ENCODE measurements at places on chromosomes 16 and 17.

DNA sequence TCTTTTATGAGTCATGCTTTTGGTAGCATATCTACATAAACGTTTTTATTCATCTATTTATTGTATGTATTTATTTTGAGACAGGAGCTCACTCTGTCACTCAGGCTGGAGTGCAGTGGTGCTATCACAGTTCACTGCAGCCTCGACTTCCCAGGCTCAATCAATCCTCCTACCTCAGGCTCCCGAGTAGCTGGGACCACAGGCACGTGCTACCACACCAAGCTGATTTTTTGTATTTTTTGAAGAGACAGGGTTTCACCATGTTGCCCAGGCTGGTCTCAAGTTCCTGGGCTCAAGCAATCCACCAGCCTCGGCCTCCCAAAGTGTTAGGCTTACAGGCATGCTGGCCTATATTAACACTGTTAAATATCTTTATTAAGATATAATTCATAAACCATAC is 20.4 kb upstream of the IL4R start:
- DNase-seq, result no peak

DNA sequence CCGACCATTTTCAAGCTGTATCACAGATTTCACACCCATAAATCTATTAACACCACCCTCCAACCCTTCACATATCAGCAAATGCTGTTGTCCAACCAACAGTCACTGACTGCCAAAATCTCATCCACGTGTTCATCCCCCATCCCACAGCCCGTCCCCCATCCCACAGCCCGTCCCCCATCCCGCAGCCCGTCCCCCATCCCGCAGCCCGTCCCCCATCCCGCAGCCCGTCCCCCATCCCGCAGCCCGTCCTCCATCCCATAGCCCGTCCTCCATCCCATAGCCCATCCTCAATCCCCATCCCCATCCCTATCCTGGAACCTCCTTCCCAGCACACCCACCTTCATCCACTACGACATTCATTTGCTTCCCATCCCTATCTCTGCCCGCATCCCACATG is 14.1 kb downstream of the DLG4 start:
- no peak for DNase-seq

GRCh38 chr16:2035431-2036199 is 8.9 kb downstream of the NHERF2 start:
- no peak for DNase-seq

- no peak for DNase-seq
These were observed 4.8 kb downstream of the BAIAP3 start for GRCh38 chr16:1338119-1338730.

GRCh38 chr17:72120642-72121163 is at the start of gene SOX9:
SOX9 (plus strand) TSS chr17:72121020; CDS start chr17:72121392, 372 bp downstream.
- DNase-seq, result no peak

- no peak for DNase-seq
These were observed 60.4 kb upstream of the AKTIP start for GRCh38 chr16:53563426-53563825.

GRCh38 chr16:12518241-12519175 is 285.2 kb downstream of the CPPED1 start:
- DNase-seq, result no peak

DNA sequence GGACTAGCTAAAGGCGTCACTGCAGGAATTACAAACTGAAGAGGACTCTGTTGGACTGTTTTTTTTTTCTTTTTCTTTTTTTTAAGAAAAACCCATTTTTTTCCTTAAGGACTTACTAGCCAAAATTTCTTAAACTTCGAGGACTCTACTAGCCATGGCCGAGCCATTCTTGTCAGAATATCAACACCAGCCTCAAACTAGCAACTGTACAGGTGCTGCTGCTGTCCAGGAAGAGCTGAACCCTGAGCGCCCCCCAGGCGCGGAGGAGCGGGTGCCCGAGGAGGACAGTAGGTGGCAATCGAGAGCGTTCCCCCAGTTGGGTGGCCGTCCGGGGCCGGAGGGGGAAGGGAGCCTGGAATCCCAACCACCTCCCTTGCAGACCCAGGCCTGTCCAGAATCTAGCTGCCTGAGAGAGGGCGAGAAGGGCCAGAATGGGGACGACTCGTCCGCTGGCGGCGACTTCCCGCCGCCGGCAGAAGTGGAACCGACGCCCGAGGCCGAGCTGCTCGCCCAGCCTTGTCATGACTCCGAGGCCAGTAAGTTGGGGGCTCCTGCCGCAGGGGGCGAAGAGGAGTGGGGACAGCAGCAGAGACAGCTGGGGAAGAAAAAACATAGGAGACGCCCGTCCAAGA is 878 bp downstream of the HEXIM1 start:
- DNase-seq, result no peak

DNA sequence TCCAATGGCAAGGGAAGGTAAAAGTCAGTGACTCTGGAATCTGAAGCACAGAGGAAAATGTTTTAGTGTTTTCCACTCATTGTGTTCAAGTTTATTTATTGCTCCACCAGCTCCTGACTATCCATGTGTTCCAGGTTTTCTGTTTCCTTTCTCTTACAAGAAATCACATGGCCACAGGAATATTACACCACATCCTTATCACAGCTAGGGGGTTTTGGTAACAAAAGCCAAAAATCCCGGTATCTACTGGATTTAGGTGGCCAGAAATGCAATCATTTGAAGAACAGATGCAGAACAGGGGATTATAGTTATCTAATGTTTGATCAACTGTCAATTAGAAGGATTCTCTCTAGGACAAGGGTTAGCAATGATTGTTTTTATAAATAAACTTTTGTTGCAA is 47.9 kb downstream of the STH start:
- no peak for DNase-seq
